Urinary bladder (tissue), 4 donors: ENCODE measurements at places on chromosomes 16 and 17.

GRCh38 chr17:64323774-64324173, 60.7 kb upstream of the TEX2 start:
- no peak for DNase-seq

DNA sequence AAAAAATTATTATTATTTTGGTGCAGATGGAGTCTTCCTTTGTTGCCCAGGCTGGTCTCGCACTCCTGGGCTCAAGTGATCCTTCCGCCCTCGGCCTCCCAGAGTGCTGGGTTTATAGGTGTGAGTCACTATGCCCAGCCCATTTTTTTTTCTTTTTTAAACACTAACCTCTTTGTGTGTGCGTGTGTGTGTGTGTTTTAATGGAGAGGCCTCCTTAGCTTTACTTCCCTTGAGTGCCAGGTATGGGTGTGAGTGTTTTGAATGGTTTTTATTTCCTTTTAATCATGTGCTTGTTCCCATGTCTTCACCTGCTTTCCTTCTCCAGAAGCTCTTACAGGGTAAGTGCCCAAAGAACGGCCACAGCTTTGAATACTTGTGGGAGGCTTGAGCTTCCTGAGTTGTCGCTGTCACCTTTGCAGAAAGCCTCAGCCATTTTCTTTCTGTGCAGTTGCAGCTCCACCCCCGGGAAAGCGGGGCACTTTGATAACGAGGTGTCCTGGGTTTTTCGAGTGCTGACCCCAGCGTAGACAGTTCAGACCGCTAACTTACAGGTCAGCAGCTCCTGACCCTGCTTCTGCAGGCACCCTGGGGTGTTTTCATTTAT, 22.6 kb downstream of the AKAP1 start:
- DNase-seq = peak; percentile 65

- no peak for DNase-seq
Observed at GRCh38 chr17:38885044-38885727, 15.3 kb downstream of the LASP1 start.

- no peak for DNase-seq
Observed at GRCh38 chr17:49547566-49547965, 28.1 kb upstream of the NXPH3 start.

DNA sequence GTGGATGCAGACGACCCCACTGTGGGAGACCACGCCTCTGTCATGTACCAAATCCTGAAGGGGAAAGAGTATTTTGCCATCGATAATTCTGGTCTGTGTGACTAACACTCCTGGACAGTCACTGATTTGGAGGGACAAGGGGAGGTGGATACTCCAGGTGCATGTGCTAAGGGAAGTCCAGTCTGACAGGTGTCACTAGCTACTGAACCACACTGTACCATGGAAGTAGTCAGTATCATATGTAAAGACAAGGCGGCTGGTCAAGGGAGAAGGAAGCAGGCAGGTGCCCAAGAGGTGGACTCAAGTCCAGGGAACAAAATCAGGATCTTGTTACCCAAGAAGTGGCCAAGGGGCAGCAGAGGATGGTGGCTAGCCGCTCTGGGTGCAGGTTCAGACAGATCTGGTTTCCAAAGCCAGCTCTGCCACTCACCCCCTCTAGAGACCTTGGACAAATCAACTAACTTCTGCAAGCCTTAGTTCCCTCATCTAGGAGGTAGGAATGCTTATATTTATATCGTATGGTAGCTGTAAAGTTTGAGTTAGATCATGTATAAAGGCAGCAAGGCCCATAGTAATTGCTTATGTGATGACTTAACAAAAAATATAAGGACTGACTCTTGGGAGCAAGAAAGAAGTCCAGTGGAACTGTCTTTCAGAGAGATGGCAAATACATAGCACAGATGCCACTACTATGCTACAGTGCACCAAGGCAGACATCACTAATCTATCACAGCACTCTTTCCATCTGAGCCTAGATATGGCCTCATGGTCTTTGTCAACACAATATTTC, 22.1 kb downstream of the CDH5 start:
- no peak for DNase-seq

- DNase-seq = no peak
Observed at GRCh38 chr17:42421507-42422338, 1.3 kb downstream of the CAVIN1 start.

GRCh38 chr16:69194488-69194887, 7.5 kb downstream of the SNTB2 start:
- no peak for DNase-seq

DNA sequence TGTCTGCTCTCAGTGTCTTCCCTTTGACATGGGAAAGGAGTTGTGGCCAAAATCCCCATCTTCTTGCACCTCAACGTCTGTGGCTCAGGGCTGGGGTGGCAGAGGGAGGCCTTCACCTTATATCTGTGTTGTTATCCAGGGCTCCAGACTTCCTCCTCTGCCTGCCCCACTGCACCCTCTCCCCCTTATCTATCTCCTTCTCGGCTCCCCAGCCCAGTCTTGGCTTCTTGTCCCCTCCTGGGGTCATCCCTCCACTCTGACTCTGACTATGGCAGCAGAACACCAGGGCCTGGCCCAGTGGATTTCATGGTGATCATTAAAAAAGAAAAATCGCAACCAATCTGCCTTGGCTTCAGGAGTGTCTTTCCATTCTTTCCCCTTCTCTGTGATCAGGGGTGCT, 918 bp upstream of the MRM1 start:
- DNase-seq = no peak

DNA sequence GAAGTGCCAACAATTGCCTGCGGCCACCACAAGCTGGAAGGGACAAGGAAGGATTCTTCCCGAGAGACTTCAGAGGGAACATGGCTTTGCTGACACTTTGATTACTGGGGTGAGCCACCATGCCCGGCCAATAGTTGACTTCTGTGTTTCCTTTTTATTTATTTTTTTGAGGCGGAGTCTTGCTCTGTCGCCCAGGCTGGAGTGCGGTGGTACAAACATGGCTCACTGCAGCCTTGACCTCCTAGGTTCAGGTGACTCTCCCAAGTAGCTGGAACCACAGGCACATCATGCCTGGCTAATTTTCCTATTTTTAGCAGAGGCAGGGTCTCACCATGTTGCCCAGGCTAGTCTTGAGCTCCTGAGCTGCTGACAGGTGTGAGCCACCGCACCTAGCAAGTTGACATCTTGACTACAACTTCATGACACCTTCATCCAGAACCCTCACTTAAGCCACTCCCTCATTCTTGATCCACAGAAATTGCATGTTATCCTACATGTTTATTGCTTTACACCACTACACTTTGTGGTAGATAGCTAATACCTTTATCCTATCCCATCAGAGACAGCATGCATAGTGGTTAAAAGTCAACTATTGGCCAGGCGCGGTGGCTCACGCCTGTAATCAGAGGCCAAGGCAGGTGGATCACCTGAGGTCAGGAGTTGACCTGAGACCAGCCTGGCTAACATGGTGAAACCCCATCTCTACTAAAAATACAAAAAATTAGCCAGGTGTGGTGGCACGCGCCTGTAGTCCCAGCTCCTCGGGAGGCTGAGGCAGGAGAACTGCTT, 16.1 kb upstream of the GPRC5C start:
- DNase-seq = no peak

DNA sequence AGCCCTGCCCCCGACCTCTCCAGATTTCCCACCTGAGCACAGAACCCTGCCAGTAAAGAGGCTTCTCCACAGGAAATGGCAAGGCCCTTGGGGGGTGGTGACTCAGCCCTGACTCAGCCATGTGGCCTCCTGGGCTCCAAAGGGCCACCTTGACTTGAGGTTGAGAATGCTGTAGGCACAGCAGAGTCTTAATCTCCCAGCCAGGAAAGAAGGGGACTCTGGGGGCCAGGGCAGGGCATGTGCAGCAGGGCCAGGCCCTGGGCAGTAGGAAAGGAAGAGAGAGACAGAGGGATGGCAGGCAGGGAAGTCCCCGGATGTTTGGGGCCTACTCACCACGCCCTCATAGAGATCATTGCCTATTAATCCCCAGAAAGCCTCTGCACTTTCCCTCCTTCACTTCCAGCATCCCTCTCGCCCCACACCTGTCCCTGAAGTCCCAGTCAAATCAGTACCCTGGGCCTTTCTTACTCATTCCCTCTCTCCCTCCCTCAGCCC, 4.8 kb upstream of the ITGA3 start:
- no peak for DNase-seq

- DNase-seq = no peak
Observed at GRCh38 chr17:74089869-74090464, 113.5 kb upstream of the RPL38 start.

- DNase-seq = no peak
Observed at GRCh38 chr17:27295945-27296344, 2.0 kb downstream of the WSB1 start.

GRCh38 chr16:48860341-48860740, 250.4 kb upstream of the N4BP1 start:
- DNase-seq = no peak

- DNase-seq = no peak
Observed at GRCh38 chr16:66953462-66954096, 7.5 kb upstream of the CES3 start.

GRCh38 chr16:77157346-77158058, 33.5 kb upstream of the MON1B start:
- no peak for DNase-seq

- no peak for DNase-seq
Observed at GRCh38 chr16:85333744-85334640, 221.7 kb upstream of the CIBAR2 start.

- DNase-seq = no peak
Observed at GRCh38 chr17:80110927-80111701, 9.7 kb downstream of the GAA start.
